HuH-7 (cell line): ENCODE measurements at places on chromosomes 1 and 21.

- no peak for DNase-seq
Measured at GRCh38 chr1:179879797-179880196, 2.2 kb upstream of the TOR1AIP2 start.

- DNase-seq = no peak
Measured at GRCh38 chr1:9062021-9062471, 7.4 kb downstream of the SLC2A5 start.

DNA sequence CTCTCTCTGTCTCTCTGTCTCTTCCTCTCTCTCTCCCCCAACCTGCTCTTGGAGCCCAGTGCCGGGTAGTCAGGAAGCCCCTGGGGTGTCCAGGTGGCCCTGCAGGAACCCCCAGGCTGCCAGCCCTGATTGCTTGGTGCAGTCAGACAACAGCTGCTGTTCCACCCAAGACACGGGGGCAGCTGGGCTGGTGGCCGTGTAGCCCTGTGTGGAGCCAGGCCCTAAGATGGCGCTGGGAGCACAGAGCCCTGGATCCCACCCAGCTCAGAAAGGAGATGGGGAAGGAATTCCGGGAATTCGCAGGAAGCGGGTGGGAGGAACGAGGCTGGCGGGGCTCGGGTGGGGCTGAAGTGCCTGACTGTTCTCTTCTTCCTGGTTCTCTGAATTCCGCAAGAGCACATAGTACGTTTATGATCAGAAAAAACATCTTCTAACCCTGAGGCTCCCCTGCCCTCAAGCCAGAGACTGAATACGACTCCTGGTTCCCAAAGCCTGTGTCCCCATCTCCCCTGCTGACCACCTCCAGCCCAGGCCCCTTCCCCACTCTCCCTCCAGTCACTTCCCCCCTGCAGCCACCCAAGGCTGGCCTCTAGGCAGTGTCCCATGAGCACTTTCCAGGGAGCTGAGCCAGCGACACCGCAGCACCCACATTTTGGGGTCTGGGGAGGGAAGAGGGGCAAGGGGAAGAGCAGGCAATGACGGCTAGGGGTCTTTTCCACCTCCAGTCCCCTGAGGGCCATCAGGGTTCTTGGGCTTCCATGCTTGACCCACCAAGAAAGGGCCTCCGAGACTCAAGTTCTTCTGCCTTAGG, 55.0 kb downstream of the WNT9A start:
- DNase-seq = no peak

DNA sequence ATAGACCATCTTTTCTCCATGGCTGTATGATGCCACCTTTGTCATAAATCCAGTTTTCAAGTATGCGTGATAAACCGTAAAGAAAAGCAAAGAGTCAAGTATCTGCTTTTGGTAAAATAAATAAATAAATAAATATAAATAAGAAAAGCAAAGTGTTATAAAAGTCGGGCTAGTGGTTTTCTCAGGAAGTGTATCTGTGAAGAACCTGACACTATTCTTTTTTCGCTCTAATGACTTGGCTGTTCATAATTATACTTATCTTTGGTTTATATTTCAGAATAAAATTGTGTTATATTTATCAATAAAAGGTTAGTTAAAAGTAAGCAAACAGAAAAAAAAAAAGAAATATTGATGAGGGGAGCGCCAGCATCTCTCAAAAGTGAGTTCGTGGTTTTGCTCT, 594 bp upstream of the EXO5 start:
- DNase-seq = no peak

DNA sequence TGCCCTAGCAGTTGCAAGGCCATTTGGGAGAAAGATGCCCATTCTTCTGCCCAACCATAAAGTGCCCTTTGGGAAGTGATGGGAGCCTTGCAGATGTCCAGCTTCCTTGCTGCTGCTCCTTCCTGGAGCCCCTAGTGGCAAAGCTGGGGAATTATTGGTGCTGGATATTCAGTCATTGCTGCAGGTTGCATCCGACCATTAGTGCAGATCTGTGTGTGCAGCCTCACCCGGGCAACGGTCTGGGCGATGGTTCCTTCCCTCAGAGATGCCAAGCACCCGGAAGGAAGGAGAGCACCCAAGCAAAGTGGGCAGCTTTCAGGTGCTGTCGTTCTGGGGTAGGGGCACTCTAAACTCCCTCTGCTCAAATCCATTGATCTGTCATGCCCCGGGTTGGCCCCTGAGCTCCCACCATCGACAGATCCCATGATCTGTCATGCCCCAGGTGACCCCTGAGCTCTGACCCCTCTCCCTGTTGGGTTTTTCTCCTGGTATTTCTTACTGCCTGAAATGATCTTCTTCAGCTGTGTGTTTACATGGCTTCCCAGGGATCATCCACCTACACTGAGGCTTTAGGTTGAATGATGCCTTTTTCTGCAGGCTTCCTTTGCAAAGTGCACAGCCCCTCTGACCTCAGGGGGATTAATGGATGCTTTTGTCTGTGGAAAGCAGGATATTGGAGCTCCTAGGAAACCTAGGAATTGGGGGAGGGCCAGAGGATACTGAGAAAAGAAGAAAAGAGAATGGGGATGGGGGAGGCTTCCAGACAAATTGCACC, 467.5 kb downstream of the PTPRU start:
- peak; percentile 76 for DNase-seq

- DNase-seq = no peak
Measured at GRCh38 chr21:45617021-45617921, 26.3 kb upstream of the PCBP3 start.

DNA sequence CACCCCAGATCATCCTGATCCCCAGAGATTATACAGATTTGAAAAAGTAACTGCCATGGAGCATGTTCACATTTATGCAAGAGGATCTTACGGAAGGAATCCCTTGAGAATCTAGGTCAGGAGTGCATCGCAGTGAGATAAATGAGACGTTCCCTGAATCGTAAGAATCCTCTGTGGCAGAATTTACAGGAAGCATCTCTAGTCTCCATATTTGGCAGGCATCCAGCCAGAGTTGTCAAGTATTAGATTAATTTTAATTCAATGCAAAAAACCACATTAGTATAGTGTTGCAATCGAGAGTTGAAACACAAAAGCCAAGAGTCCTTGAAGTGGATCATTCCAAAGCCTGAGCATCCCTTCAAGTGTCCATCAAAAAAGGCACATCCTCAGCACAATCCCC, 100.8 kb downstream of the RRAGC start:
- DNase-seq = no peak

GRCh38 chr21:44255511-44255981, 6.2 kb downstream of the DNMT3L start:
- DNase-seq = no peak

DNA sequence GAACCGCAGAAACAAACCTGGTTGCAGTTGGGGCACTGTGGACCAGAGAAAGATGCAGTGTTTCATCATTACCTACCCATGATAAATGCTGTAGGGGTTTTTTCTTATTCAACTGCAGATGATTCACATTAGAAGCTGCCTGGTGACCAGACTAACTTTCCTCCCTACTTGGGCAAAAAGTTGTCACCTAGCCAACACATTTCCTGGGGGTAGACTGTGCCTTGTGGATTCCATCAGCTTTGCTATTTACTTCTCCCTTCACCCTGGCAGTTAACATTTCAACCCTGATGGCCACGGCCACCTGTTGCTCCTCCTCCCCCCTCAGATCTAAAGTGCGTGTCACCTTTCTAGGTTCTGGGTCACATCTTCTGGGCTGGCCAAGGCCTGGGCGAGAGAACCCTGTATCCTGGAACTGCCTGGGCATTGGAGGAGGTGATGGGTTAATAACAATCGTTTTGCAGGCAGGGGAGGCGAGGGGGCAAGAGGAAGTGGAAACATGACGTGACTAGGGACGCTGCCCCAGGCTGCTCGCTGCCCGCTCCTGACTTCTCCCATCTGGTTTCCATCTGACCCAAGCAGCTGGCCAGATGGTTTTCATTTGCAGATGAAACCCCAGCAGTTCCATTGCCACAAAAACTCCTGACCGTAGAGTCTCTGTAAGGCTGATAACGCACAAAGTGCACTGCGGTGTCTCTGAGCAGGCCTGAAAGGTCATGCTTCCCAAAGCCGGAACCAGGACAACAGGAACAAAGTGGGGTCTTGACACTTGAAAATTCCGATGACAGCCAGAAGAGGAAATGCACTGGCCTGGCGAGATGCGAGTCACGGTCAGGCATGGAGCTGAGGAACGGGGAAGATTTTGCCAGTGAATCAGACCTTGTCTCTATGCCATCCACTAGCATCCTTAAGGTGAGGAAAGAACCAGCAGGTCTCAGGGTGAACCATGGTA, 36.6 kb downstream of the CAPZB start:
- no peak for DNase-seq

DNA sequence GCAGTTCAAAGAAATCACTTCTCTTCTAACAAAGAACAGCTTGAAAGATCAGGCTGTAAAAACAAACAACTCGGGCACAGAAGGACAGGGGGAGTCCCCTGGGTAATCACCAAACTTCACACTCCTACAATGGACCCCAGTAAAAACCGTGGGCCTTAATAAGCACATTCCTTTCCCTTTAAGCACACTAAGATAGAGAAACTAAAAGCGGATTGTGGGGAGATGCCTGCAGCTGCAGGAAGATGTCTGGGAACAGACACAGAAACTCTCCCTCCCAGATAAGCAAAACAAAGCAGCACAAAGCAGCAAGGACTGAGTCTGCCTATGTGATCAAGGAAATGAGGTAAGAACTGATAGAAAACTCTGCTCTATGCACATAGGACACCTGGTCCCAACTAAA, 37.6 kb upstream of the CTBS start:
- no peak for DNase-seq
